ENCODE measurements at places on chromosomes 1 and 21.

DNA sequence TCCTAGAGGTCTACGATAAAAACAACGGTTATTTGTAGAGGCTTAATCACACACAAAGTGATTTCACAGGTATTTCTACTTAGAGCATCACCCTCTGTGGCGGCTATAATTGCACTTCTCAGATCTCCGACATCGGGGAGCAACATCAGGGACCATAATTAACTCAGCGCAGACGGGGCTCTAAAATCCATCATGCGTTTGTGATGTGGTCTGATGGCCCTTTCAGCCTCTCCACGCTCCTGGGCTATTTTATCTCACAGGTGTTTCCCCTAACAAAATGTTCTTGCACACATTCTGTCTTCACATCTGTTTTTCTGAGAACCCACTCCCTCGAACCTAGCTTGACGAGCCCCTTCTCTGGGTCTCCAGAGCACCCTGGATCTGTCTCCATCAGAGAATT is 146.3 kb upstream of the DUSP10 start:
- no peak for DNase-seq

DNA sequence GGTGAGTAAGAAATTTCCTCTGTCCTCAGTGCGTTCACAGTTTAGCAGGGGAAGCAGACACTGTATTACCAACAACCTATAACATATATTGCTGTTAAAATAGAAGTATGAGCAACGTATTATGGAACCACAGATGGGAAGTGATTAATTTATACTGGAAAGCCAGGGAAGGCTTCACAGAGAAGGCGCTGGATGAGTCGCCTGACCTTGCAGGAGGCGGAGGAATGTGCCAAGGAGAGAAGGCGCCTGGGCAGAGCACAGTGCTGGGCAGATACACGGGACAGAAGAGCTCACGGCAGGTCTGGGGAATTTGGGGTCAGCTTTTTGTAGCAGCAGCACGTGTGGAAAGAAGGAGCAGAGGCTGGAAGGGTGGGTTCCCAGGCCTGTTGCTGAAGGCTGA is 116.3 kb downstream of the DHRS3 start:
- DNase-seq: no peak

DNA sequence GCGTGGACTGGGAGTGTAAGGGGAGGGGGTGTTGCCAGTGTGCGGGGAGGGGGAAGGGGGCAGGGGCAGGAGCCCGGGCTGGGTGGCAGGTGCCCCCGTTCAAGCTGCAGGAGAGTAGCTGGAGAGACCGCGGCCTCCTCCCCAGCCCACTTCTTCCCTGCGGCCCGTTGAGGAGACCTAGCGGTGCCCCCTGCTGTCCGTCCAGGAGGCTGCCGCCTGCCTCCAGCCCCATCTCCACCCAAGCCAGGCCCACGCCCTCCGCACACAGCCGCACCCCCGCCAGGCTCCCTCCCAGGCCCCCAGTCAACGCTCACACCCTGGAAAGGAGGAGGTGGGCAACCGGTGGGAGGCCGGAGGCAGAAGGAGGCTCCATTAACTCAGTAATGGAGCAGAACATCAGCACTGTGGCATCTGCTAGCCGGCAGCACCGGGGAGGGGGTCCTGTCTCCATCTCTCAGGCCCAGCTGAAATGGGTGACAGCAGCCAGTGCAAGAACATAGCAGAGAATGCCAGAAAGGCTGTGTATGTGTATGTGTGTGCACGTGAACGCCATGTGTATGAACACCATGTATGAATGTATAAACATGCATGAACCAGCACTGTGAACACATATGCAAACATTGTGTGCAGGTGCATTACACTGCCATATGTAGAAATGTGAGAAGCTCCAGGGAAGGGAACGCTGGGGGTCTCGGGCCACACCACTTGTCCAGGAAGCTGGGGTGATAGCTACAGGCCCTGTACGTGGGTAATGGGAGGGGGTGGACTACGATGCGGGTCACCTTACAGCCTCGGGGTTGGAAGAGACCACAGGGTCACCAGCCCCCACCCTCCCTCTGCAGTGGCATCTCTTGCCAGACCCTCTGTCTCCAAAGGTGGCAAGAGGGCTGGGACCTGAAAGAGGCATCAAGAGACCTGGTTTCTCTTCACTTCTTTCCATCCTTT is 84.6 kb downstream of the SYT2 start:
- DNase-seq: peak; percentile 11

DNA sequence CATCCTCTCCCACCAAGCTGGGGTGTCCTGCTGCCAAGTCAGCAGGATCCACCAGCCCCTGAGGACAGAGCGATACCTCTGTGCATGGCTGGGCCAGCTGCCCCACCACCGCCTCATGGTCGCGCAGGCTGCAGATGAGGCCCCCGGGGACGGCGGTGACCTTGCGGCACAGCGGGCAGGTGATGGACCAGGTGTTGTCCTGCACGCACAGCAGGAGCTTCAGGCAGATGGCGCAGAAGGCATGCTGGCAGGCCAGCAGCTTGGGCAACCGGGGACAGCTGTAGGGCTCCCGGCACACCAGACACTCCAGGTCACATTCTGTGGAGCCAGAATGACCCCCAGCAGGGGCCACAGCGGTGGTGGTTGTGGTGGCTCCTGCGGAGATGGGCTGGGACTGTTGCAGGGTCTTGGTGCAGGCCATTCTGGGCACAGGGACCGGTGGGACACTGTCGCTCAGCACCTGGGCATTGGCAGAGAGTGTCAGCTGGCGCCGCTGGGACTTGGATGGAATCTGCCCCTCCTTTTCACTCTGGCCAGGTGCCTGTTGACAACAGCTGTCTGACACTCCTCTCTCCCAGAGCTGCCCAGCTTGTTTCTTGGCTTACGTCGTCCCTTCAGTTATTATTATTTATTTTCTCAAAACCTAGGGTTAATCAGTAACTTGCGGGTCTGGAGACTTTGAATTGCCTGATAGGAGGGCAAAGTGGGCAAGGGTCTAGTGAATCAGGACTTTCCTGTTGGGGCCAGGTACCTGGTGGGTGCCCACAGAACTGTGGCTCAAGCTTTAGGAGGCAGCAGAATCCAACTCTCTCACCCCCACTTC is at the start of gene RNF186:
RNF186 (minus strand) TSS at position 603 of the 823 bp plus-strand sequence; CDS start at position 421, 182 bp downstream.
- DNase-seq: no peak

DNA sequence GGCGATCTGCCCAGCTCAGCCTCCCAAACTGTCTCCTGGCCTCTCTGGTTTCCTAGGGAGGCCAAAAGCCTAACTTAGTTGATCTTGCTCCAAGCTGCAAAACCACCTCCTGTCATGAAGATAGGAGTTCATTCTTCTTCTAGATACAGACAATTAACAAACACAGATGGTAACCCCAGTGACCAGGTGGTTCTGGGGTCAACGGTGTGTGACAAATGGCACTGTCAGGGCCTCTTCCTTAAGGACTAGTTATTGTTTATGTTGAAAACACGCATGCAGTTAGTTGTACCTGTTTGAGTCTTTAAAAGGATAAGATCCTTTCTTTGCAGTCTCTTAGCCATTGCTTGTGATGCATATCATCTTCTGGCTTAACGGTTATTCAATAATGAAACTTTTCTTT is 4.6 kb upstream of the UMODL1 start:
- DNase-seq: no peak

DNA sequence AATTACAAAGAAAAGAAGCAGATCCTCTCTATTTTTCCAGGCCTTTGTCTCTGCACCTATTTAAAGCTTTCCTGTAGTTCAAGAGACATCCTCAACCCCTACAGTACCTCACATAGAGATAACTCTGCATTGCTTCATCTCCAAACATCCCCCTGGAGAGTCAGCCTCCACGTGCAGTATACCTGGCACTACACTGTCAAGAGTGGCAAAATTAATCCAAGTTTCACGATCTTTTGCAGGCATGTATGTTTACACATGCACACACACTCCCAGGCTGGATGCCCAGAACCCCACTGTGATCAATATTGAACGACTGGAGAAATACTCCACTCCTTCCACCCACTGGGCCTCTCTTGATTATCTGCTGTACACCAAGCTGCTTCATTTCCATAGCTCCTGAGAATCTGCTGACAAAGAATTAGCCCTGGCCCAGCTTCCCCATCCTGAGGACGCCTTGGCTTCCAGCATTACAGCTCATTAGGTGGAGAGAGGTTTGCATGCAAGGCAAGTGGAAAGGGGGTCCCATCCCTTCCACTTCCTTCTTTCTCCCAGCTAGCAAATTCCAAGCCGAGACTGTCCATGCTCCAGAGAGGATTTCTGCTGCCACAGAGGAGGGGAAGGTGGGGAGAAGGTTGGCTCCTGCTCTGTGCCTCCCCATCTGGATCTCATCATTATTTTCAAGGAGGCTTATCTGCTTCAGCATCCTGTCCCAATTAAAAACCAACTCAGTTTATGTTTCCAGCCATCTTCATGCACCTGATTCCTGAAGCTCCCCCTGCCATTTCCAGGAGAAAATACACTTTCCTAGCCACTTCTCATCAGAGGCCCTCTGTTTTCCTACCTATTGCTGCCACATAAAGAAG is 66.5 kb upstream of the GOLT1A start:
- DNase-seq: no peak

GRCh38 chr21:36450511-36450910 is 29.4 kb downstream of the CLDN14 start:
- no peak for DNase-seq

DNA sequence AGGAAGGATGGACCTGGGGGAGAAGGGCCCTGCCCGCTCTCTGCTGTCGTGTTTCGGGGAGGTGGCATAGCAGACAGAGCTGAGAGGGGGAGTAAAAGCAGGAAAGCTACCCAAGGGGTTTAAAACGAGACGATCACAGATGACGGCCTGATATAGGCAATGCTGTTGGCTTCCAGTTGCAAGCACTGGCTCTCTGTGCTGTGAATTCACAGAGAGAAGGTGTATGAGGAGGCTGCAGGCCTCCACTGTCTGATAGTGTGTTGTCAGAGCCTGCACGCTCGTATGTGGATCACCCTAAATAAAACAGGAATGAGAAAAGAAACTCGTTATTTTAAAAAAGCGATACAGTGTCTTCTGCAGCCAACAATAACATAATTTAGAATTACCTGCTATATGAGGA is 57.4 kb downstream of the LGR6 start:
- DNase-seq: no peak

- DNase-seq: no peak
These were observed 102.7 kb downstream of the ADARB1 start for GRCh38 chr21:45177039-45177438.

- no peak for DNase-seq
These were observed 9.8 kb upstream of the SSX2IP start for GRCh38 chr1:84700070-84700469.

DNA sequence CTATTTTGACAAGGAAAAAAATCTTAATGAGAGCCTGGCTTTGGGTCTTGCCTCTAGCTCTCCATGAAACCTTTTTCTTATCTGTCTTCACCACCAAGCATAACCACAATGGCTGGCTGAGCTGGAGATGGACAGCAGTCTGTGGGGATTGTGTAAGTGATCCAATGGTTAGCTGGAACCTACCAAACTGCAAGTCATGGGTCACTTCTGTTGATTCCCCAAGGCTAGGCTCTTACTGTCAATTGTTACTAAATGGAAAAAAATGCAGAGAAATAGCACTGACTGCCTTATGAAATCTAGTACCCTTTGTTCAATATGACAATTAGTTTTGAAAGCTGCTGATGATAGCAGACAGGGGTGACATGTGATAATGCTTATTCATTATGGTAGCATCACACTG is 359.0 kb downstream of the ST6GALNAC3 start:
- DNase-seq: no peak

- no peak for DNase-seq
These were observed 103.7 kb downstream of the PRDM16 start for GRCh38 chr1:3172431-3173380.

DNA sequence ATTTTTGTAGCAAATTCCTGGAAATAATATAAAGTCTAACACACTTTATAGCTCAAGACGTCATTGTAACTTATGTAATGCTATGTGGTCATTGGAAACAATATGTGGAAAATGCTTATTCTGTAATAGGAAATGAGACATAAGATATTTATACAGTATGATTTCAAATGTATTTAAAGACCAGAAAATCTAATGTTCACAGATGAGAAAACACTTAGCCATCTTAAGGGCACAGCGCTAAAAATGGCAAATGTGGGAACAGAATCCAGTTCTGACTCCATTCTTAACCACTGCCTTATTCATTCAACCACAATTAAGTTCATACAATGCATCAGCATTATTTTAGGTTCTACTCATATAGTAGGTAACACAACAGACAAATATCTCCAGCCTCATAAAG is 12.5 kb downstream of the CSDE1 start:
- DNase-seq: no peak

GRCh38 chr1:111242805-111243523 is 15.5 kb downstream of the CHI3L2 start:
- DNase-seq: no peak
